ENCODE measurements at places on chromosomes 4 and X.

- no peak for DNase-seq
These were observed 99.8 kb upstream of the KCNIP4 start for GRCh38 chr4:22048323-22048722.

GRCh38 chrX:108736509-108737479 lies at the start of gene IRS4:
TSS of gene IRS4 (minus strand) at chrX:108736563.
- DNase-seq = no peak

- DNase-seq = no peak
These were observed 41.6 kb downstream of the EVC start for GRCh38 chr4:5752376-5753184.

DNA sequence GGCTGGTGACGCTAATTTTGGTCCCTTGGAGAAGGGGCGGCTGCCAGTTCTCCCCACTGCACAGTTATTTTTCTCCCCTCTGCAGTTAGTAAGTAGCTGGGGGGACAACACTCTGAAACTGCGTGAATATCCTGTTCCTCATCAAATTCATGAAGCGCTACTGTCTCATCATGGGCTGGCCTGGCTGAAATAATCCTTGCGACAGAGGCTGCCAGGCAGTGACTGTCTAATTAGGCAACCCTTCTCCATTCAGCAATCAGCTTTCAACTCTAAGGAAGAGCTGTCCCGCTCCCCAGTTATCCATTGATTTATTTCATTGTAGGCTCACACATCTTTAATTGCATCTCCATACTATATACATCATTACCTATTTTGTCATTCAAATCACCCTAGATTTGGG lies 8.2 kb downstream of the SH3TC1 start:
- no peak for DNase-seq

DNA sequence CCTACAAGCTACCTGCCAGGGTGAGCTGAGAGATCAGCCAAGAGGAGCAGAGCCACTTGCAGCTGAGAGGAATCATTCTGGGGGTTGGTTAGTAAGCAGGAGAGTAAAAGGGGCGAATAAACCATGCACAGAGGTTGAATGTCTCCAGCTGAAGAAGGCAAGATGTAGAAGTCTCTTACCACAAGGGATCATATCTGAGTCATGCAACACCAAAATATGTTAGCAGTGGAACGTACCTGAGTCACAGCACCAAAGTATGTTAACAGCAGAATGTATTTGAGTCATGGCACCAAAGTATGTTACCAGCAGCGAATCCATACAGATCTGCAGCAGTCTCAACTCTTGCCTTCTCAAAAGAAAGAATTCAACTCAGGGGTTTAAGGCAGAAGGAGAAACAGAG lies 29.9 kb downstream of the C4orf51 start:
- DNase-seq = no peak

DNA sequence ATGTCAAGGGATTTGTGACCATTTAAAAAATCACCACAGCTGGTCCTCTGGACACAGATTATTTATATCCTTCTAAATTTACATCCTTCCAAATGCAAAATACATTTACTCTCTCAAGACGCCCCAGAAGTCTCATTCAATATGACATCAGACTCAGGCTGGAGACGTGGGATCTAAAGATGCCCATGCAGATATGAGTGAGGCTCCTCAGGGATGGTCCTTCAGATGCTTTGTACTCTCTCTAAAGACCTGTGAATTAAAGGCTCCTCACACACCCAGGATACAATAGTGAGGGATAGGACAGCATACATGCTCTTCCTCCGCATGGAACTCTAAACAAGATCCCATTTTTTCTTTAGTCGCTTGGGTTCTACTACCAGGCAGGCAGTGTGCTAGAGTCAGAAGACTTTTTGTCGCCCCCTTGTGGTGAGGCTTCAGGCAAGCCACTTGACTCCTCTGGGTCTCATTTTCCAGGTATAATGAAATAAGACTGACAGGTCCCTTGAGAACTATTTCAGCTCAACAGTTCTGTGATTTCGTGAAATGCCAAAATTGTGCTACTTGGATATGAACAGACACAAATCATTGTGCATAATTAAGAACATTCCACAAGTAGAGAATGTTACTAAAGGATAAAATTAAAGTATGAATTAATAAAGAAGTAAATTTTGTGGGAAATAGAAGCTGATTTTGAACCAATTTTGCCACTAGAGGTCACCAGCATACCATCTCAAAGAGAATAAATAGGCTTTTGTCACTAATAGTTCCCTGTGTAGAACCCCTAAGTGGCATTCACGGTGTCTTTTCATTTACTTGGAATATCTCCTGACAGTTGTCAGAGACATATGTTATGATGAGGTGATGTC lies 13.7 kb upstream of the SCOC start:
- DNase-seq = peak; percentile 69

GRCh38 chrX:55312655-55313054 lies 47.9 kb upstream of the PAGE3 start:
- no peak for DNase-seq

DNA sequence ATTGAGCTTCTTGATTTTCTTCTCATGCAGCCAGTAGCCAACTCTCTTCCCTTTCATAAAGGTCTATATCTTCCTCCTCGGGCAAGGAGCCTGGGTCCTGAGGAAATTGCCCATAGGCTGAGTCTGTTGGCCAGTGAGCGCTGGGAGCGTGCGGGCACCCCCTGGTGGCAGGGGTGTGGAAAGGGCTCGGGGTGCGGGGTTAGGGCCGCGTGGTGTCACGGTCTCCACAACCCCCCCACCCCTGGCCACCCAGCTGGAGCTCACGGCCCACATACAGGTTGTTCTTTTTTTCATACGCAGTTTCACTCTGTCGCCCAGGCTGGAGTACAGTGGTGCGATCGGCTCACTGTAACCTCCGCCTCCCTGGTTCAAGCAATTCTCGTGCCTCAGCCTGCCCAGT lies 13.1 kb downstream of the RBM10 start:
- DNase-seq = no peak

- DNase-seq = no peak
These were observed 155.6 kb upstream of the PACRGL start for GRCh38 chr4:20544645-20545044.

- no peak for DNase-seq
These were observed 10.8 kb downstream of the WFS1 start for GRCh38 chr4:6280365-6280996.

DNA sequence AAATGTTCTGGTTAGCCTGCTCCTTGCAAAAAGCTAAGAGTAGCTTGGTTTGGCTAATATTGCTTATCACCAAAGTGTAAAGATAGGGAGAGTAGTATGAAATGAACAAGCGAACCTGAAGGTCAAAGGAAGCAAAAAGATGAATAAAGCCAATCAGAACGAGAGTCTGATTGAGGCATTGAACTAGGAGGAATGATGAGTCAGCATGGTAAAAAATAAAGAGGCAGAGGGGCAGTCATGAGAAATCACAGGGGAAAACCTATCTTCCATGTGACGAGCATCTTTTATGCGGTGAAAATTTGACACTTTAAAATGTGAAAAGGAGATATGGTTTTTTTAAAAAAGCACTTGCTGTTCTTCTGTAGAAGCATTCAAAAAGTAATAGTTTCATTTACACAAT lies 533.7 kb downstream of the SPOCK3 start:
- DNase-seq = no peak

- no peak for DNase-seq
These were observed 176.7 kb upstream of the FAT1 start for GRCh38 chr4:186900232-186900900.

GRCh38 chr4:108008721-108009120 lies 19.0 kb downstream of the HADH start:
- DNase-seq = no peak

Data from posterior cingulate gyrus (tissue), 11 donors.